Dorsolateral prefrontal cortex (tissue), 122 donors: ENCODE measurements at places on chromosomes 6 and 20. TPM values are rescaled to one million over a fixed set of nuclear protein-coding genes. Genes with fewer than 3 reads are reported as not detected.

The BFSP1 gene
- total RNA-seq: 6.1 TPM

- DNase-seq: no peak
These were observed 257.4 kb downstream of the THBS2 start for GRCh38 chr6:168996356-168996625.

- no peak for DNase-seq
These were observed 7.0 kb downstream of the TP53RK start for GRCh38 chr20:46682063-46682821.

DNA sequence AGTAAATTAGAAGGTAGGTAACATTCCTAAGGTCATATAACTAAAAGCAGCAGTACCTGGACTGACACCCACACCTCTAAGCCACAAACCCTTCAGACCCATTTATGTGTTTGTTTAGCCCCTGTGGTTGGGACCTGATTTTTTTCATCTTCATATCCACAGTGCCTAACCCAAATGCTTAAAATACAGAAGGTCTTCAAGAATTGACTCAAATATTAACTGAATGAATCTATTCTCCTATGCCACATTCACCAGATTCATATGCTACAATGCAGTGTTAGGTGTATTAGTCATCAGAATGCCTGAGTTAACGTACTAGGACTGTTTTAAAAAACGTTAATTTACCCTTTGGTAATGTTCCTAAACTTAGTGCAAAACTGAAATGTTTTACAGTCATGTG, 124.8 kb downstream of the AHI1 start:
- no peak for DNase-seq

DNA sequence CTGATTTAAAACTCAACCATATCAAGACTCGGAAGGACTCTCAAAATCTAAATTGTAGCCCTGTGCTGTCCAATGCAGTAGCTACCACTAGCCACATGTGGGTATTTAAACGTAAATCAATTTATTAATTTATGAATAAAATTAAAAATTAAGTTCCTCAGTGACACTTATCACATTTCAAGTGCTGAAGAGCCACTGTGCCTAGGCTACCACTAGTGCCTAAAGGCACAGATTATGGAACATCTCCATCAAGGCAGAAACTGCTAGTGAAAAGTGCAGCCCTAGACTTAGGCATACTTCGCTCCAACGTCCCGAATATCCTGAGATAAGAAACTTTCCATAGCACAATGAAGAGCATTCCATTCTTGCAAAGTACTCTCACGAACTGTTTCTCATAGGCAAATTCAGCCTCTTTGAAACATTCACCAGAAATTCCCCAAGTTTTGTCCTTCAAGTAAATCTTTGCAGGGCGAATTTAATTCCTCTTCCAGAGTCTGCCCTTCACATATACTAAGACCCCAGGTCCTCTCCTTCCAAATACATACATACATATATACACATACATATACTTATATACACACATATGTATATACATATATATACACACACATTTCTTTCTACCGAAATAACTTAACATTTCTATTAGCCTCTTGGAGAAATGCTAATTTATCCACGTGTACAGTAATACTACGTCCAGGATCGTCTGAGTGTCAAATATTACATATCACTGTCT, 1.3 kb downstream of the SUPT3H start:
- DNase-seq: no peak

DNA sequence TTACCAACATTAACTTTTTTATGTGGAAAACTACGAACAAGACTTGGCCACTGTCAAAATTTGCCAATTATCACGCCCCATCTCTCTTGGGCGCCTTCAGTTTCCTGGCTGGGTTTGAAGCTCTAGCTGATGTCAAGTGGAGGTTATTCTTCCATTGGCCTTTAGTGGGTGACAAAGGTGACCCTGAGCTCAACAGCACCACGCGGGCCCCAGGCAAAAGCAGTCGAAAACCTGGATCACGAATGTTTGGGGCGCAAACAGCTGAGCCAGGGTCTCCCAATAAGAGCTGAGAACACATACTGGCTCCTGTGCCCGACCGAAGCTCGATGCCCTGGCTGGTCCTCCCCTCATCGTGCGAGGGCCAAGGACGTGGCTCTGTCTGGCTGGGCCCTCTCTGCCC, 26.8 kb downstream of the SLC17A9 start:
- no peak for DNase-seq

DNA sequence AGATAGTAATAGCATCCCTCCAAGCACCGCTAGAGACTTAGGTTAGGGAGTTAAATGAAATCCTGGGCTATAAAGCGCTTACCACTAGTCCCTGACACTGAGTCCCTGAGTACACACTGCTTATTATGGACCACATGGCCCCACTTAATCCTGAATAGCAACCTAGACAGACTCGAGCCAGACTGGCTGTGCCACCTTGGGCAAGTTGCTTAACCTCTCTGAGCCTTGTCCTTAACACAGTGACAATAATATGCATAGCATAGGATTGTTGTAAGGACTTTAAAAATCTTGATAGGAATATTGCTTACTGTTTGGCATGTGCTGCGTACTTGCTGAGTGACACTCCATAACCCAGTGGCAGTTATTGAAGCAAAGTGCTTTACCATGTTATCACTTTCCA, 125.6 kb upstream of the SASH1 start:
- DNase-seq: no peak

The CHRNA4 gene
- total RNA-seq: 41.2 TPM

DNA sequence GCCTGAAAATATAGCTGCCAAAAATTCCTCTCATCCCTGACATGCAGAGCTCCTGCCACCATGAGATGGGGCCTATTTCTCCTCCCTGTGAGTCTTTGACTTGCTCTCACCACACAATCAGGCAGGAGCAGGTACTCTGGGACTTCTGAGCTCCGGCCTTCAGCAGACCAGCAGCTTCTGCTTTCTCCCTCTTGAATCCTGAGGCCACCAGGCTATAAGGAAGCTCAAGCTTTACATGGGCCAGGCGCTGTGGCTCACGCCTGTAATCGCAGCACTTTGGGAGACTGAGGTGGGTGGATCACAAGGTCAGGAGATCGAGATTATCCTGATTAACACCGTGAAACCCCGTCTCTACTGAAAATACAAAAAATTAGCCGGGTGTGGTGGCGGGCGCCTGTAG, 238.7 kb upstream of the RREB1 start:
- DNase-seq: no peak

The SIGLEC1 gene
- 0.66 TPM for total RNA-seq

DNA sequence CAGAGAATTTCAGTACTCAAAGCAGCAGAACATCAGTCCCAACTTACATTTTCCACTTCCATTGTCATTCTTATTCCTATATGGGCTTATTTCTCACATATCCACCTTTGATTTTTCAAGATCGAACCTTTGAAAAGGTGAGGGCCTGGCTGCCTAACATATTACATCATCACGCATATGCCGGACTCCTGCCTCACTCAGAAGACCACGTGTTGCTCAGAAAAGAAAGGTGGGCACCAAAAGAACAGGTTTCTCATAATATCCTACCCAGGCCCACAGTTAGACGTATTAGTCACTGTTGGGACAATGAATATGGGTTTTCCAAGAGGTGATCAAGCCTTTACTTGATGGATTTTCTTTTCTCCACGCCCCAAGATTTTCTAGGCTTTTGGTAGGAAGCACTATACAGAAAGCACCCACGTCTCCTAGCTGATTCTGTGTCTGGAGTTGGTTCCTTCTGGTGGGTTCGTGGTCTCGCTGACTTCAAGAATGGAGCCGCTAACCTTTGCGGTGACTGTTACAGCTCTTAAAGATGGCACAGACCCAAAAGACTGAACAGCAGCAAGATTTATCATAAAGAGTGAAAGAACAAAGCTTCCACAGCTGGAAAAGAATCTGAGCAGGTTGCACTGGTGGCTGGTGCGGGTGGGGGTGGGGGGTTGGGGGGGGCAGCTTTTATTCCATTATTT, 168.9 kb downstream of the ATXN1 start:
- no peak for DNase-seq

The TENT5A gene
- total RNA-seq: 2.8 TPM
